NCI-H1436 (cell line): ENCODE measurements at places on chromosomes 5 and 9.

- DNase-seq: no peak
Measured at GRCh38 chr9:133945314-133945975, 46.7 kb downstream of the VAV2 start.

- DNase-seq: no peak
Measured at GRCh38 chr5:124060413-124061067, 548.6 kb downstream of the CSNK1G3 start.

- no peak for DNase-seq
Measured at GRCh38 chr5:53123702-53124101, 14.1 kb upstream of the MOCS2 start.

DNA sequence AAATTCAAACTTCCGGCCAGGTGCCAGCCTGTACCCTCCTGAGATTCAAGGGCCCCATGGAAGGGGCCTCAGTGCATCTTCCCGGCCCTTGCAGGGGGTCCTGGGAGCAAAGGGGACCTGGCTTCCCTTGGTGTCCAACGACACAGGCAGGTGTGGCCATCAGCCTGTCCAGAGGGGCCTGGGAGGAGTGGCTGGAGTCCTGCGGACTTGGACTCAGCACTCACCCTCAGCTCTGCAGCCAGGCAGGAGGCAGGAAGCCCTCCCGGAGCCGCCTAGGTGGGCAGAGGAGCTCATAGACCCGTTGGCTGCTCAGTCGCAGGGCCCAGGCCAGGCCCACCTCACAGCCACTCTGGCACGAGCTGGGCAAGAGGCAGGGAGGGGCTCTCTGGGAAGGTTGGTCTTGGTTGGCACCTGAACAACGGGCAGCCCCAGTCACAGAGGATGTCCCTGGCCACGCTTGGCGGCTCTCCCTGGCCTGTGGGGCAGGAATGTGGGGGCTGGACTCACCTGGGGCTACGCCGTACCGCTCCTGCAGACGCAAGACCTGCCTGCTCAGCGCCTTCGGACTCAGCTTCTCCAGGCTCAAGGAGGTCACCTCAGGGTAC is 53.8 kb upstream of the NRARP start:
- no peak for DNase-seq

DNA sequence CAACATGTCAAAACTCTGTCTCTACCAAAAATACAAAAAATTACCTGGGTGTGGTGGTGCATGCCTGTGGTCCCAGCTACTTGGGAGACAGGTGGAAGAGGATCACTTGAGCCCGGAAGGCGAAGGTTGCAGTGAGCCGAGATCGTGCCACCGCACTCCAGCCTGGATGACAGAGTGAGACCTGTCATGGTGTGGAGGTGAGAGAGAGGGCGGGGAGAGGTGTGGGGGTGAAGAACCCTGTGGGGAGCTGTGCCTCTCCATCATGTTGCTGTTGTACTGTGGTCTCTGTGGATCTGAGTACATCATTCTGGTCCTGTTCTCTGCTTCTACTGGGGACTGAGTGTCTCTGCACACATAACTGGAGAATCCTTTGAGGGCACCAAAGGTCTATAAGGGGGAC is 11.3 kb upstream of the SLC34A1 start:
- no peak for DNase-seq

GRCh38 chr5:68037546-68037945 is 178.0 kb upstream of the PIK3R1 start:
- DNase-seq: no peak

GRCh38 chr5:963673-964531 is 44.7 kb upstream of the NKD2 start:
- no peak for DNase-seq

GRCh38 chr5:3297853-3298252 is 297.8 kb upstream of the IRX1 start:
- no peak for DNase-seq
